ENCODE measurements at places on chromosomes 1 and 21. TPM values are rescaled to one million over a fixed set of nuclear protein-coding genes. Genes with fewer than 3 reads are reported as not detected.

Gene LCE3D
- not detected for polyA plus RNA-seq

Gene CLDN17
- not detected for polyA plus RNA-seq

- H3K4me1 ChIP-seq, result no peaks in the 10 kb centered on the region
- peaks cover 66% of the 10 kb centered on the region for H3K36me3 ChIP-seq
- H3K27ac ChIP-seq, result no peak overlapping the region
- no peak overlapping the region for H3K4me3 ChIP-seq
- no peak for DNase-seq
Observed at GRCh38 chr1:235675152-235675890, 25.7 kb upstream of the GNG4 start.

GRCh38 chr1:16349847-16350406, 2.4 kb downstream of the FBXO42 start:
- no peak overlapping the region for H3K4me3 ChIP-seq

DNA sequence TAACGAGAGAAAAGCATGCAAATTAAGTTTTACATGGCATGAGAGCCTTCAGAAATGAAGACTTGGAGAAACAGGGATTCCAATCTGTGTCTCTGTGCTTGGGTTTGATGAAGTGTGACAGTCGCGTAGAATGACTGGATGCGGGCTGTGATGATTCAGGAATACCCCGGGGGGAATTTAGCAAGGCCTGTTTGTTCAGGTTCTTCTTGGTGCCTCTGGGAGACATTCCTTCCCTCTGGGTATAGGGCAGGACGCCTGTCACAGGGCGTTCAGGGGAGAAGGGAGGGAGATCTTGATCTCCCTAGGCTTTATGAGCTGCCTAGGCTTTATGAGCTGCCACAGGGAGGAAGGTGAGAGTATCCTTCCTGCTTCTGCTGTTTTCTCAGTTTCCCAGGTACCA, 36.6 kb downstream of the DOP1B start:
- no peak overlapping the region for H3K27ac ChIP-seq
- peaks cover 19% of the 10 kb centered on the region for H3K4me1 ChIP-seq
- peaks cover 18% of the 10 kb centered on the region for H3K36me3 ChIP-seq
- no peaks in the 10 kb centered on the region for H3K27me3 ChIP-seq
- H3K4me3 ChIP-seq, result no peak overlapping the region

All from naive B cell (primary cell).